ENCODE measurements at places on chromosomes 6 and 20.

DNA sequence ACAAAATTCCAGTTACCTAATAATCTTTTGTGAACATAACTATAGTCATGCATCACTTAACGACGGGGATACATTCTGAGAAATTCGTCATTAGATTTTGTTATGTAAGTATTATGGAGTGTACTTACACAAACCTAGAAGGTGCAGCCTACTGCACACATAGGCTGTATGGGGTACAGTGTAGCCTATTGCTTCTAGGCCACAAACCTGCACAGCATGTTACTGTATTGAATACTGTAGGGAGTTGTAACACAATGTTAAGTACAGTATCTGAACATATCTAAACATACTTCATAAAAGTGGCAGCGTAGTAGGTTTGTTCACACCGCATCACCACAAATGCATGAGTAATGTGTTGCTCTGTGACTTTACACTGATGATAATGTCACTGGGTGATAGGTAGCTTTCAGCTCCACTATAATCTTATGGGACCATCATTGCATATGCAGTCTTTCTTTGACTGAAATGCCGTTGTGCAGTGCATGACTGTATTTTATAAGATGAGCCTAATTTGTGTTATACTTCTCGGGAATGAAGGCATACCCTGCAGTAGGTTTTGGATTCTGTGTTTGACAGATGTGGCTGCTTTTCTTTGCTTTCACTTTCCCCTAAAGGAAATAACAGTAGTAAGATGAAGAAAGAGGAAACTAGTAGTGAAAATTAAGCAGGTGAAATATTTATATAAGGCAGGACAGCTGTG lies 365.6 kb downstream of the FARS2 start:
- DNase-seq, result no peak

DNA sequence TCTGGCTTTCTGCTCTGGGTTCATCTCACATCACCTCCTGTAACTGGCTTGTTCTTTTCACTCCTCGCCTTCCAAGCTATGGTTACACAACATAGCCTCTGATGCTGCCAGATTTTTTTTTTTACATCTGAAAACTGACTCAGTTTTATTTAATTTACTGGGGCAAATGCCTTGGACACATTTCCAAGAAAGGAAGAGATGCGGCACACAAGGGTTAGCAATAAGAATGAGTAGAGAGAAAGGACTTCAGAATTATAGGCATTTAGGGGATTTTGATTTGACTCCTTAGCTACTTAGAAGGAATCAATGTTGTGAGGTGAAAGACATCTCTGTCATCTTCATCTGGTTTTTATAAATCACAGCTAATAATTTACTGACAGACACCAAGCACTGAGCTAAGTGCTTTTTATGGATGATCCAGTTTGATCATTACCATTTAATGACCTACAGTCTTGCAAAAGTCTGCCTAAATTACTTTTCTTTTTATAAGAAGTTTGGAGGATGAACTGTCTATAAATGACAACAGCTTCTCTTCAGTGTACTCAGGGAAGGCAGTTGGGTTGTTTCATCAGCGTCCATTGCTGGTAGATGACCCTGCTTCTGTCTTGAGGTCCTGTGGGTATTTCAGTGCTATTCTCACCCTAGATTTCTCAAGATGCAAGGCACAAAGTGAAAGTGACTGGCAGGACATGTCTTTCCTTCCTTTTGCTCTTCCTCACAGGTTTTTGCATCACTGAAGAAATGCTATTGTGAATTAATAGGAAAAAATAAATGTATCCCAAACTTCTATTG lies 31.1 kb downstream of the LAMA4 start:
- DNase-seq, result no peak

DNA sequence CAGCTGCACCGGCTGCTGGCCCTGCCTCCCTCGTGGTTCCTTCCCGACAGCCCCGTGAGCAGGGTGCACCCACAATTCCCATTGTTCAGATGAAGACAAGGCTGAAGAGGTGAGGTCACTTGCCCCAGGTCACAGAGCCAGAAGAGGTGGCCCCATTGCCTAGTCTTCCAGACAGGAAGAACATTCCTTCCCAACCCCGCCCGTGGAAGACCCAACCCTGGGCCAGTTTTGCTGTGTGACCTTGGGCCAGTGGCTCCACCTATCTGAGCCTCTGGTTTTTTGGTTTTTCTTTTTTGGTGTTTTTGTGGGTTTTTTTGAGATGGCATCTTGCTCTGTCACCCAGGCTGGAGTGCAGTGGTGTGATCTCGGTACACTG lies 61.7 kb downstream of the RIPOR3 start:
- no peak for DNase-seq

- DNase-seq, result peak; percentile 34
Measured at GRCh38 chr20:22821081-22821727, 213.9 kb upstream of the SSTR4 start.

GRCh38 chr6:156822747-156823206 lies 45.6 kb downstream of the ARID1B start:
- no peak for DNase-seq

- DNase-seq, result no peak
Measured at GRCh38 chr6:38714239-38715015, 684 bp upstream of the DNAH8 start.

DNA sequence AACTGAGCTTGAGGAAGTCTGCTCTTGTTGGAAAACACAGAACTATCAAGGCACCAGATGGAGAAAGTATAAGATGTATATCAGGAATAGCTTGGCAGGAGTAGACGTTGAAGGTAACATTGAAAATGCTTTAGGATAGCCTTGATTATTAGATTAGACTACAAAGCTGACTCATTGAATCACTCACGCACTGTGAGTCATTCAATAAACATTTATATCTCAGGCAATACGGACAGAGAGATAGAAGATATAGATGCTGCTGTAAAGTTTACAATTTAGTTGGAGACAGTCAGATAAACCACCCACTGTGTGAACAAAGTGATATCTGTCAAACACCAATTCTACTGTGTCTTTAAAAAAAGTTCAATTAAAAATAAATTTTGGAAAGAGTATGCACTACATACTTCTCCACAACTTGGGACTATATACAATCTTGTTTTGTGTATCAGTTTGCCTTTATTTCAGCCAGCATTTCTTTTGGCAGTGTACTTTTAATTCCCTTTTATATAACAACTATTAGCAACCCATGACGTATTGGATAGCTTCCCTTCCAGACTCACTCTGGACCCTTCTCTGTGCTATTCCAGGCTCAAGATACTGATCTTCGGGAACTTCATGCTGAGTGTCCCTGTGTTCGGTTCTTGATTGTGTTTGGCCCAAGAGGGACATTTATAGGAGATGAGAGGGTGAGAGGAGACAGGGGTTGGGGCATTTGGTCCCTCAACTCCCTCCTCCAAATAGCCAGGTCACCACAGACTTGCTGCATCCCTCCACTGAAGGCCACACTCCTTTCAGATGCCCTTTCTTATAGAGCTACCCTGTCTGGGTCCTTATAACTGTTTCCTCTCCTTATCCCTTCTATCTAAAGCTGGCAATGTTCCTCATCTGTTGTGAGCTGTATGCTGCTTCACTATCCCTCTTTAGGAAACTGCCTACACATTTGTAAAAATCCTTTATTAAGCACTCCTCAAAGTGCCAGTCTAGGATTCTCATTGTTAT lies 176.6 kb upstream of the PTPRK start:
- no peak for DNase-seq

DNA sequence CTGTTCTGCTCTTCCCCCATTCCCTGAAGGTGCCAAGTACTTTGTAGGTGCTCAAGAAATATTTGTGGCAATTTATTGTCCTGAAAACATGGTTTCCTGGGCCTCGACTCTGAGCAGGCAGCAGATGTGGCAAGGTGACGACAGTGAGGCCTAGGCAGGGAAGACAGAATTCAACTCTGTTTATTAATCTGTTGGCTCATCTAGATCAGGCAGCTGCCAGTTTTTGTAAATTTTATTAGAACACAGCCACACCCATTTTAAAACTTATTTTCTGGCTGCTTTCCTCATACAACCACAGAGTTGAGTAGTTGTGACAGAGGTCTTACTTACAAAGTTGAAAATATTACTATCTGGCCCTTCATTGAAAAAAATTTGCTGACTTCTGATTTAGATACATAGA lies 24.5 kb downstream of the MAPK14 start:
- no peak for DNase-seq

DNA sequence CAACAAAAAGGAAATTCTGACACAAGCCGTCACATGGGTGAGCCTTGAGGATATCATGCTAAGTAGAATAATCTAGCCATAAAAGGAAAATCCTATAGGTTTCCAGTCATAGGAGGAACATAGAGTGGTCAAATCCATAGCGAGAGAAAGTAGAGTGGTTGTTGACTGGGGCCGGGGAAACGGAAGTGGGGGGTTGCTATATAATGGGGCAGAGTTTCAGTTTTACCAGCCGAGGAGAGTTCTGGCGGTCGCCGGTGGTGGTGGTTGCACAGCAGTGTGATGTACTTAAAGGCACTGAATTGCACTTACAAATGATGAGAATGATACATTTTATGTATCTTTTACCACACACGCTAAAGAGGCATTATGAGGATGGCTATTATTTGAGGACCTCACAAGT lies 4.9 kb downstream of the GPR31 start:
- DNase-seq, result no peak

DNA sequence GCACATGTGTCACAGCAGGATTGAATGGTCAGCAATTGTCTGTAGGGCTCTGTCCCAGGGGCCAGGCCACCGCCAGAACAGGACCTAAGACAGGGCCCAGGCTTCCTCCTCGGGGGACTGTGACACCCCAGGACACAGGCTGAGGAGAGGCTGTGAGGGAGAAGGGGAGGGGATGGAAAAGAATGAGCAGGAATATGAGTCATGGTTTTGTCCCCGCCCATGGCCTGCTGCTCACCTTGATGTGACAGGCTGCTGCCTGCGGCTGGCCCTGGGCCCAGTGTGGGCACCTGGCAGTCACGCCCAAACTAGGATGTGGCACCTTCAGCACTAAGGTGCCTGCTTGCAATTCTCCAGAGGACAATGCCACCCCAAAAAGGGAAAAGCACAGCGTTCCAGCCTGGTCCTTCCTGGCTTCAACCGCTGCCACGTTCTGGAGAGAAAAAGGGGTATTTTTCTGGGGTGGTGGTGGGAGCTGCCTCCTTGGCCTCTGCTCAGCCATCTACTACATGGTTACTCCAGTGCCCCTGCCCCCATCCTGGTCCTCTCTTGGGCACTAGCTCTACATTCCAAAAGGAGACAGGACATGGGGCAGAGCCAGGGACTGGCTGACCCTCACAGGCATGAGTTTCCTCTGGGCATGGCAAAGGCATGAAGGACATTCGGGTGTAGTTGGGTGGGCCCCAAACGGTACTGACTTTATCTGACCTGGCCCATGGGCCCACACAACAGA lies 93.4 kb downstream of the SLC22A23 start:
- DNase-seq, result no peak

GRCh38 chr6:52675372-52675771 lies 4.5 kb downstream of the TMEM14A start:
- no peak for DNase-seq

DNA sequence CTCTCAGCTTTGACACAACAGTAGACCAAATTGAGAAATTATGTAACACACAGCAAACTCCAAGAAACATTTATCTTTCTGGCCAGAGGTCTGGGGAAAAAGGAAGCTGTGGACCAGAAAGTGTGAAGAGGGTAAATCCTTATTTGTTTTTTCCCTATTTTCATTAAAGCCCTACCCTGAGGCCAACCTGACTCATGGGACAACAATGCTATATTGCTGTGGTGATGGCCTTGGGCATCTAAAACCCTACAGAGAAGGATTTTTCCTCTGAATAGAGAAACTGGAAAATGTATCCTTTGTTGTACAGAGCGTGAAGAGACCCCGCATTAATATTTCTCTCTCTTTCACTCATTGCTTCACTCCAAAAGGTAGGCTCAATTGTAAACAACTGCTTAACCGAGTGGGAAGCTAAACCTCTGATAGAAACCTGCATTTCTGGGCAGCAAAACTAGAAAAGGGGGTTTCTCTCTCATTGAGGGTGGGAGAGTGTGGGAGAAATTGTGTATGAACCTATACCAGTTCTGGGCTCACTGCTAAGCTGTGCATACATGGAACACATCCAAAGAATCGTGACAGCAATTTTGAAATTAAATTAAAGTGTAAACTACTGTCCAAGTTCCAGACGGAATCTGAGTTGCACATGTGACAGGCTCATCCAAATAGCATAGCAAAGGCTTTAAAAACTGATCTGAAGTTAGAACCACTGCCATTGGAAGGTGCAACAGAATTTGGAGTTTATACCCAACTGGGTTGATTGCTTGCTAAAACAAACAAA lies 175.5 kb downstream of the CLVS2 start:
- DNase-seq, result no peak

GRCh38 chr20:20466341-20466879 lies 98.5 kb downstream of the INSM1 start:
- DNase-seq, result no peak

DNA sequence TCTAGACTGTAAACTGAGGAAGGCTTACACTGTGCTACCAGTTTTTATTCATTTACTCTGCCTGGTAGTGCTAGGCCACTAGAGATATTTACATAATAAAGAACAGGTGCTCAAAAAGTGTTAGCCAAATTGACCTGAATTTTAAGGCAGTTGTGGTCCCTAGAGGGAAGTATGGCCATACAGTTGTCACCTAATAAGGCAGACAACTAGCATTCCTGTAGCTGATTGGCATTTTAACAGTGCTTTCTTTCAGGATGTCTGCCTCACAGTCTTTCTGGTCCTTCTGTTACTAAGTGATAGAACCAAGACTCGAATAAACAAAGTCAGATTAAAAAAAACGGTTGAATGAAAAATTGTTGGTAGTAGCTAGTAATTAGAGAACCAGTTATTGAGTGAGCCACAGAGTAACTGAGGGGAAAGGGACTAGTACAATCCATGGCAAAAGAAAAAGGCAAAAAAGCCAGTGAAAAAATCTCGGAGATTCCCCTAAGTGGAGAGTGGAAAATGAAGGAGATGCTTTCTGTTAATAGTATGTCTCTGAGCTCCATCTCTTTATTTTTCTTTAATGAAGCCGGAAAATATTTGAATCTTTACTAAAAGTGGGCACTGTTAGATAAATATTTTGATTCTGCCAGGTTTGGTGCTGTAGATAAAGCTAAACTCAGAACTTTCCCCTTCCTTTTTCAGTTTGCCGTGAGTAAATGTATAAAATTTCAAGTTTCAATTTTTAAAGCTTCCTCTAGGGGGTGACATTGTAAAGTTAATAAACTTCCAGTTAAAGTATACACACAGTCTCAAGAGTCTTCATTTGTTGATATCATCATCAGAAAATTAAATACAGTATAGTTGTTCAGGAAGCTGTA lies 9.1 kb downstream of the VTA1 start:
- no peak for DNase-seq

GRCh38 chr20:49786196-49786595 lies 26.4 kb upstream of the SLC9A8 start:
- DNase-seq, result no peak

All from right forelimb (tissue), 1 donor.